ENCODE measurements at places on chromosomes 4 and X. TPM values are rescaled to one million over a fixed set of nuclear protein-coding genes. Genes with fewer than 3 reads are reported as not detected.

ASB5 gene
- total RNA-seq, result not detected

THOC2 gene
- total RNA-seq, result 21.4 TPM

UGT2A1 gene
- total RNA-seq, result not detected

SOX3 gene
- not detected for total RNA-seq

USP17L12 gene
- total RNA-seq, result not detected

MGARP gene
- total RNA-seq, result 3.0 TPM

PRR32 gene
- total RNA-seq, result not detected

MAOA gene
- 15.7 TPM for total RNA-seq

SSX3 gene
- total RNA-seq, result not detected

MAGEB17 gene
- total RNA-seq, result not detected

XAGE1A gene
- total RNA-seq, result not detected

PDE5A gene
- 2.6 TPM for total RNA-seq

GAGE12F gene
- total RNA-seq, result not detected

PPEF1 gene
- total RNA-seq, result 0.13 TPM

TLR10 gene
- not detected for total RNA-seq

L1CAM gene
- total RNA-seq, result 37.3 TPM

TMEM31 gene
- not detected for total RNA-seq

BDH2 gene
- 28.2 TPM for total RNA-seq

MAGEA9B gene
- total RNA-seq, result not detected

PAGE5 gene
- not detected for total RNA-seq

ZNF330 gene
- 16.6 TPM for total RNA-seq

NSG1 gene
- 0.65 TPM for total RNA-seq

SERTM2 gene
- not detected for total RNA-seq

PLCXD1 gene
- 38.1 TPM for total RNA-seq

ASB12 gene
- not detected for total RNA-seq

ATP1B4 gene
- not detected for total RNA-seq

GRK4 gene
- total RNA-seq, result 3.0 TPM

F8A2 gene
- total RNA-seq, result not detected

USP27X gene
- 2.3 TPM for total RNA-seq

F11 gene
- total RNA-seq, result not detected

NPY1R gene
- total RNA-seq, result 38.8 TPM

CWH43 gene
- not detected for total RNA-seq

HSFX3 gene
- total RNA-seq, result not detected

XG gene
- total RNA-seq, result not detected

GLRA2 gene
- not detected for total RNA-seq

GPR50 gene
- not detected for total RNA-seq

HSD17B13 gene
- total RNA-seq, result not detected

GSX2 gene
- total RNA-seq, result not detected

CHRDL1 gene
- total RNA-seq, result 29.3 TPM

PCDH19 gene
- 0.13 TPM for total RNA-seq

HTRA3 gene
- 3.8 TPM for total RNA-seq

ITIH6 gene
- total RNA-seq, result not detected

STARD8 gene
- 4.1 TPM for total RNA-seq

SHOX gene
- not detected for total RNA-seq

SH3RF1 gene
- total RNA-seq, result 20.0 TPM

TMEM35A gene
- total RNA-seq, result 0.38 TPM

TLR6 gene
- 0.49 TPM for total RNA-seq

SH3D19 gene
- 19.1 TPM for total RNA-seq

TRAM1L1 gene
- 2.4 TPM for total RNA-seq

SUPT20HL2 gene
- not detected for total RNA-seq

IBSP gene
- not detected for total RNA-seq

PITX2 gene
- total RNA-seq, result 0.49 TPM

HSFX4 gene
- total RNA-seq, result not detected

PAGE2B gene
- total RNA-seq, result not detected

GSTCD gene
- total RNA-seq, result 11.0 TPM

AKAP14 gene
- not detected for total RNA-seq

GJB1 gene
- total RNA-seq, result 0.25 TPM

PPEF2 gene
- not detected for total RNA-seq

ARHGEF38 gene
- not detected for total RNA-seq

Data from mesangial cell (primary cell).